ENCODE measurements at places on chromosomes 2 and 18.

DNA sequence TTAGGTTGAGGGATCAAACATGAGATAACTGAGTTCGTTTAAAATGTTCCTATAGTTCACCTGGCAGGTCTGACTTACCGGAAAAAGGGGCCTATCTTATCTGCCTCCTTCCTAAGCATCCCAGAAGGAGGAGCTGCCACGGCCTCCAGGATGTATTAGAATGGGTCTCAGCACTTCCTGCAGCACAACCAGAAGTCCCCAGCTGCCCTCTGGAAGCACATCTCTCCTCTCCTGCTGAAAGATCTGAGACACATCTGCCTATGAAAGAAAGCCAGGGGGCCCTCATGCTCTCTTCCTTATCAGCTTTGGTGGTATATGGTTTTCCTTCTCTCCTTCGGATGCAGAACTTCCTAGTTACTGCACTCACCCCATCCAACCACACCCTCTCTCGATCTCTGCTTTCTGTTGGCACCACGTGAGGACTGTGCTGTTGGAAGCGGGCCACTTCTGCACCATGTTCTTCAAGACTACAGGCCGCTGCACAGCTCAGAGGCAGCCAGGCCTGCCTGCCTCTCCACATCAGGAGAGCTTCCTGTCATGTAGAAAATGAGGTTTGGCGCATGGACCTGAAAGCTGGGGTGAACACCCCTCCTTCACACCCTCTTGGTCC is 6.5 kb downstream of the IGFBP5 start:
- no peak for DNase-seq

DNA sequence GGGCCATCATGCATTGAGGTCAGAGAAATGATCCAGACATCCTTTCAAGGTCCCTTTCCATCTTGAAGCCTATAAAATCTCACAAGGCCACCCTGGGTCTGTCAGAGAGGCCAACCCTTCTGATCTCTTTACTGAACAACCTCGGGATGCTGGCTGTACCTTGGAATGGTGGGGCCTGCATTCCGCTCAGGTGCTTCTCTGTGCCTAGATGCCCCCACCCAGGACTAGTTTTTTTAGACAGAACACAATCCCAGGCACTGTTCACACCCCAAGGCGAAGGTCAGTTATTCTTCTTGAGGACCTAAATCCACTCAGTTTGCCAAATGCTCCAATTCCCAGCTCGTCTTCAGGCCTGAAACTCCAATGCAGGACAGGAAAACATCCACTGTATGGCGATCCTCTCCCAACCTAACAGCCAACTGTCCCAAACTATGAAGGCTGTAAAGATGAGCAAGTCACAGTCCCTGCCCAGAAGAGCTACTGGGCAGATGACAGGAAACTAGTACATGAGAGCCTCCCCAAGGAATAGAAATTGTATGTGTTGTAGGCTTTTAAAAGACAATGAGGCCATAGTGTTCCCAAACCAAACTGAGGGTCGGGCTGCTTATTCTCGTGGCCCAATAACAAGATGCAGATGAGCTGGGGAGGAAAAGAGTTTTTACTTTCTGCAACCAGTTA is 154.4 kb upstream of the ACAA2 start:
- DNase-seq, result no peak

- DNase-seq, result no peak
Measured at GRCh38 chr18:21853775-21854552, 113.4 kb downstream of the MIB1 start.

GRCh38 chr2:217816396-217816869 is 186.4 kb downstream of the TNS1 start:
- peak; percentile 81 for DNase-seq

- DNase-seq, result no peak
Measured at GRCh38 chr2:241010531-241011295, 12.3 kb downstream of the SNED1 start.

DNA sequence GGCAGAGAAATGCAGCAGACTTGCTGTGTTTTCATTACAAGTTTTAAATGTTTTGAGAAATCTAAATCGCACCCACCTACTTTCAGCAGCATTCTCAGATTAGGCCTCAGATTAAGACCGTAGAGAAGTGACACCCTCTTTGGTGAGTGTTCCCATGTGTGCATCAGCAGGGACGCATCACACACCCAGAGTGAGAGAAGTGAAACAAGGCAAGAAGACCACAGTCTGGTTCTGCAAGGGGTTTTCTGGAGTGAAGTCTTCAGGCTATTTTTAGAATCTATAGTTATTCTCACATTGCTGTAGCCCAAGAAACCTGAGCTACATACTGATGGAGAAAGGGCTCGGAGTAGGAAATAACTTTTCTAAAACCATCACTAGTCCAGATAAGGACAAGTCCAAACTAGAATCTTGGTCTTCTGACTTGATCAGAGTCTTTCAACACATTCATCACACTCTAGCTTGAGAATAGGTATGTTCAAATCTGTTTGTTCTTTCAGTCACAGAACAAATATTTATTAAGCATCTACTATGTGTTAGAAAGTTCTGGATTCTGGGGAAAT is 1216.6 kb upstream of the PIK3C3 start:
- DNase-seq, result no peak

- DNase-seq, result peak; percentile 37
Measured at GRCh38 chr18:79919089-79919488, 32.4 kb downstream of the SLC66A2 start.

DNA sequence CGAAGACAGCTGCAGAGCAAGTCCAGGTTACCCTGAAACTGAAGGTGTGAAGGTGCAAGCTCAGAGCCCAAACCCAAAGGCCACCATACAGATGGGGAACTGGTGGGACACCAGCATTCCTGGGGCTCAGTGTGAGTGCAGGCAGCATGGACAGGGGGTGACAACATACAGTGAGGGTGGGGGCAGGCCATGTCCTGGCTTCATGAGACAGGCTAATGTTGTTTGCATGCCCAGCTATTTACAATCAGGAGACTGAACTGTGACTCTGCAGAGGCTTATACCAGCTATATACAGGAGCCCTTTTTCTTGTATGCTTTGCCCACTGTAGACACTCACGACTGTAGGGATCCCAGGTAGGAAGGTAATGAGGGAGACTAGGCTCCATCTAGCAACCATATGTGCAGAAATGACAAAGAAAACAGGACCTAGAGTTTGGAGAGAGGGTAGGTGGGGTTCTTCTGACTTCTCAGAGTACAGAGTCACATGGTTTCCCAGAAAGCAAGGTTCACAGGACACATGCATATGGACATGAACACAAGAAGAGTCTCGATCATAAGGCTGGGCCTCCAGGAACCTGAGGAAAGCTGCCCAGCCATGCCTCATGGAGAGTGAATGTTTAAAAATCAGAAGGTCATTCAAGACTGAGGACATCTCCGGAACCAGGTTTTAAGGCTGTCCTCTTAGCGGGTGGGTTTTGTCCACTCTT is 26.4 kb downstream of the SIX3 start:
- no peak for DNase-seq

DNA sequence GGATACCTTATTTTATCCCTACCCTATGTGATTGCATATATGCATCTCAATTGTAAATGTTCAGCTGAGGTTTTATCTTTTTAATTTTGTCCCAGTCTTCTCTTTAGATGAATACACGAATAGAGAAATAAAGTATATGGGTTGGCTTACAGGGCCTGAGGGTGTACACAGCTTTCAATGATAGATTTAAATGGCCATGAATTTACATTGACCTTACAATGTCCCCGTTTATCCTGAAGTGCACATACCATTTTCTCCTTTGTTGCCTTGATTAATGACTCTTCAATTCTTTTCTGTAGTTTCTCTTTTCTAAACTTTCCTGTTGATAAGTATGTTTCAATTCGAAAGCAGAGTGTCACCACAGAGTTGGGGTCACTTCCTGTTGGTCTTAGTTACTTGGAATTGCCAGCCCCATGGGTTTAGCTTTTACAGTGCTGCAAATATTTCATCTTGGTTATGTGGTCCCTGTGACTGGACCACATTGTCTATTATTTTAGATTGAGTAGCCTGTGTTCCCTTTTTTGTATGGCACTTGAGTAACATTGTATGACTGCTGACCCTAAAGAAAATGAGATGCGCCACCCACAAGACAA is 1616.3 kb upstream of the ACVR2A start:
- no peak for DNase-seq

- no peak for DNase-seq
Measured at GRCh38 chr2:69340101-69340775, 46.8 kb downstream of the GFPT1 start.

DNA sequence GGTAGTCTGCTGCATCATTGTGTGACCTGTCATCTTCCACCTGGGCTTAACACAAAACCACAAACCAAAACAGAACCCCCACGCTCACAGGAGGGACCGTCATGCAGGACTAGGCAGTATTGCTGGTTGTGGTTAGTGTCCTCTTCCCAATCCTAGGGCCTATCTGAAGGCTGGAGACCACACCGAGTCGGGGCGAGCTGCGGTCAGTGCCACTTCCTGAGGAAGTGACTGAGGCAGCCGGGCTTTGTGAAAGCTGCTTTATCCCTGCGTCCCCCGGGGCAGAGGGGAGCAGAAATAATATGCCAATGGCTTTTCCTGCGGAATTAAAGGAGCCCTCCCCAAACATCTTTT is 22.9 kb downstream of the ZNF532 start:
- DNase-seq, result peak; percentile 81

DNA sequence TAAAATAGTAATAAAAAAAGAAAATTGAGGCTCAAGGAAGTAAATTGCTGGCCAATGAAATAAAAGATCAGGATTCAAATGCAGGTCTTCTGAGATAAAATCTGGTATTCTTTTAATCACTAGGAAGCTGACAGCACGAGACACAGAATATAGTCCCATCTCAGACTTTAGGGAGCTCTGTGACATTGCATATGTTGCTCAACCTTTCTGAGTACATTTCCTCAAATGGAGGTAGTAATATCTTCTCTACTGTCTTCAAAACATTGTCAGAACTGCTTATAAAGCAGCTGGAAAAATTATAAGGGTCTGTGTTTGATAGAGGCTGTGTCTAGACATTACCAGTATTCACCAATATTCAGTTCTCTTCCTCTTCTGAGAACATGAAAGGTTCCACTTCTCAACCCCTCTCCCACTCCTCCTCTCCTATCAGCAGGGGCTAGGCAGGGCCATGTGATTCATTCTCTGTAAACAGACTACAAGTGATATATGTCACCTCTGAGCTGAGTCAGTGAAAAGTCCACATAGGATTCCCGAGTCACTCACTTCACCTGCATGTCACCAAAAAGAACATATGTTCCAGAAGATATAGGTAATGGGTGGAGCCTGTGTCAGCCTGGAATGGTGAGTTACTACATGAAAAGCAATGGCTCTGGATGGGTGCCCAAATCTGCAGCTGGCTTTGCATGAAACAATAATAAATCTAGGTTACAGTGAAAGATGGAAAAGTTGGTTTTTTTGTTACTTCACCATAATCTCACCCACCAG is 7.1 kb downstream of the KCNE4 start:
- no peak for DNase-seq

DNA sequence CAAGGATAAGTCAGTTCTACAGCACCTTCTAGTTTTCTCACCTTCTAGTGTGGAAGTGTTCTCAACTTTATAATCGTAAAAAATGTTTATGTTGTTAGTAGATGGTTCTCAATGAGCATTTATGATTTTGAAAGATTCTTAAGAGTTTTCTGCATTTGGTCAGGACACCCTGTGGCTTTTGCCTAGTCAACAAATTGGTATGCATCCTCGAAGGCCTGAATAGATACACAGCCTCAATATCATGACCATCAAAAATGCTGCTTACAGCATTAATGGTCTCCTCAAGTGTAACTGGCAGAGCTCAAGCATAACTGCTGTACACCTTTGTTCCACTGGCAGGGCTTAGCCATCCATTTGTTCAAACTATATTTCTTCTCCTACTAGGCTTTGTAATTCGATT is 96.7 kb downstream of the CRACDL start:
- no peak for DNase-seq

DNA sequence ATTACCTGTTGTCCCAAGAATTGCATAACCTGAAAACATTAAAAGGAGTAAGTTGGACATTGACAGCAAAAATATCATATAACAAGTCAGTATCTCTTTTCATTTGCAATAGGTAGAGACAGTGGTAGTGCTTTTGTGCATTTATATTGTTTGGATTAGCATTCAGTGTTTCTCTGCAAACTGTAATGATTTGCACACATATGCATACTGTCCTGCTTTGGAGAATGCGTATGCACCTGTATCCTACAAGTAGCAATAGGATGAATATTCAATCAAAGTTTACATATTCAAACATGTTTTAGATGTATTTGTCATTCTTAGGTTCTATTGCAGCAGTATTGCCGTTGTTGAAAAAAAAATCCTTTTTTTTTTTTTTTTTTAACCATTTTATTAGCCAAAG is 201.9 kb downstream of the ZNF407 start:
- DNase-seq, result no peak

- DNase-seq, result no peak
Measured at GRCh38 chr2:22946553-22946952, 438.4 kb upstream of the KLHL29 start.

GRCh38 chr2:165634282-165634681 is 159.8 kb downstream of the GALNT3 start:
- peak; percentile 53 for DNase-seq

DNA sequence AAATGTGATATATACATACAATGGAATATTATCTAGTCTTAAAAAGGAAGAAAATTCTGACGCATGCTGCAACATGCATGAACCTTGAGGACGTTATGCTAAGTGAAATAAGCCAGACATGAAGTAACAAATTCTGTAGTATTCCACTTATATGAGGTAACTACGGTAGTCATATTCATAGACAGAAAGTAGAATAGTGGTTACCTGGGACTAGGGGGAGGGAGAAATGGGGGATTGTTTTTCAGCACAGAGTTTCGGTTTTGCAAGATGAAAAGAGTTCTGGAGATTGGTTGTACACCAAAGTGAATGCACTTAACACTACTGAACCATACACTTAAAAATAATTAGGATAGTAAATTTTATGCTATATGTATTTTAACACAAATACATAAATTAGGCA is 215.9 kb upstream of the FBXO11 start:
- DNase-seq, result no peak

- no peak for DNase-seq
Measured at GRCh38 chr2:10654069-10654468, 35.7 kb downstream of the NOL10 start.

DNA sequence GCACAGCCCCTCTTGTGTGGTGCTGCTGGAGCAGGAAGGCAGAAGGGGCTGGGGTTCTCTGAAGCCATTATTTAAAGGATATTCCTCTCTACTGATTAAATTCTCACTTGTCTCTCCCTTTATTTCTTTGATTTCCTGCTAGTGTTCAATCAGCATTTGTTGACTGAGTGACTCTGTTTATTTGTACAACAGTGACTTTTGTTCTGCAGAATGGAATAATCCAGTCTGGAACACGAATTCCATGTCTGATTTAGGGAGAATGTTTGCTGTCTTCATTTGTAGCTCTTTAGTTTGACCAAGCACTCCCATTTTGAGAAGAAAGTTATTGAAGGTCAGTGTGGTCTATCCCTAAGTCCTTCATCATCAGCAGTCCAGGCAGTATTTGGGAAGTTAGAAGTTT is 141.2 kb downstream of the SETBP1 start:
- no peak for DNase-seq

GRCh38 chr18:56258178-56258577 is 380.2 kb downstream of the TXNL1 start:
- no peak for DNase-seq
